ENCODE measurements at places on chromosomes 1 and 21. TPM values are rescaled to one million over a fixed set of nuclear protein-coding genes. Genes with fewer than 3 reads are reported as not detected.
A peak's percentile ranks its signal among the peaks of the same experiment; 100 is the strongest.

- DNase-seq: peak; percentile 84
Measured at GRCh38 chr1:145963265-145964019, 933 bp downstream of the ANKRD34A start.

GRCh38 chr1:33435096-33435820 is 4.4 kb upstream of the PHC2 start:
- peak; percentile 89 for DNase-seq

- no peak for DNase-seq
Measured at GRCh38 chr1:116243333-116244054, 129.6 kb upstream of the ATP1A1 start.

DNA sequence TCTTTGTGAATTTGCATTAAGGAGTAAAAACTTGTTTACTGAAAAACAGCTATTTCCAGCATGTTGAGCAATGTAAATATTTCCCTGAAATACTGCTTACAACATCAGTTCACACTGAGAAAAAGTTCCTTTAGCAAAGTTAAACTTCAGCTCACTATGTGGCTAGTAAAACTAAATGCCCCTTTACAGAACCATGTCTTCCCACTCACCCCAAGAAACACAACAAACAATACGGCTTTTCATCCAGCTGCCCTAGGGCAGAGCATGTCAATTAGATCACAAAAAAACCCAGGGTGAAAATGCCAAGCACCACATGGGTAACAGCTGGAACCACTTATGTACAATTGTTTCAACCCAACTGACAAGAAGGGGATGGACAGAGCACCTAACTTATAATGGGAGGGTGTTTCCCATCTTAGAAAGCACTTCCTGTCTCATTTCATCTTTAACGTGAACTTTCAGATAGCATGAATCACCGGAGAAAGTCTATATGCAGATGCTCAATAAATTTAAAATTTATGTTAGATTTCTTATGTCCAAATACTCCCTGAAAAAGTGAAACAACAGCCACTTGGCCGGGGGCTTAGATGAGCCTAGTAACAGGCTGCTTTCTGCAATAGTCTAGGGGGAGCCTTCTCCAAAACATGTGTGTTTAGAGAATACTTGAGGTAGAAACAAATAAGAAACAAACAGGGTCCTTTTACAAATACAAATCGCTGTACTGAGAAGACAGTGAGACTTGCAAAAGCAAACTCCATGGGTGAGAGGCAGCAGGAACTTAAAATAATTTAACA is 6.6 kb downstream of the NID1 start:
- peak; percentile 50 for DNase-seq

DNA sequence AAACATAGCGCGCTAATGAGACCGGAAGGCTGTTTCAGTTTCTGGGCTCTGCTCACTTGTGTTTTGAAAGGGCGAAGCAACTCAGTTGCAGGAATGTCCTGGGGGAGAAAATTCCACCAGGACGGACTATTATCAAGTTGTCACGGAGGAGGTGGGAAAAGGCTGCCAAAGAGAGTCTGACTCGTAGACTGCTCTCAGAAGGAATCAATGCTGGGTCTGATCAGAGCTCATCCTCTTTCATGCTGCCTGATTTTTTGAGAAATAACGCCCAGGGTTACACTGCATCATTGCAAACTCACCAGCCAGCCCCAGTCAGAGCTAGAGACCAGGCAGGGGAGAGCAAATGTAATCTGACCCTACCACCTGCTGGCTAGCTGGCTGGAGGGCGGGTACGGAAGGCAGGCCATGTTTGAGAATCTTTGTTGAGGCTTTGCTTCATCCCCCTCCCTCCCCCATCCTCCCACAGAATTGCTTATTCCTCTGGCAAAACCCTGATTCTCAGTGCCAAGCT is 36.4 kb upstream of the BCL9 start:
- peak; percentile 55 for DNase-seq

GRCh38 chr1:206778031-206778430 is 5.7 kb upstream of the IL10 start:
- no peak for DNase-seq

DNA sequence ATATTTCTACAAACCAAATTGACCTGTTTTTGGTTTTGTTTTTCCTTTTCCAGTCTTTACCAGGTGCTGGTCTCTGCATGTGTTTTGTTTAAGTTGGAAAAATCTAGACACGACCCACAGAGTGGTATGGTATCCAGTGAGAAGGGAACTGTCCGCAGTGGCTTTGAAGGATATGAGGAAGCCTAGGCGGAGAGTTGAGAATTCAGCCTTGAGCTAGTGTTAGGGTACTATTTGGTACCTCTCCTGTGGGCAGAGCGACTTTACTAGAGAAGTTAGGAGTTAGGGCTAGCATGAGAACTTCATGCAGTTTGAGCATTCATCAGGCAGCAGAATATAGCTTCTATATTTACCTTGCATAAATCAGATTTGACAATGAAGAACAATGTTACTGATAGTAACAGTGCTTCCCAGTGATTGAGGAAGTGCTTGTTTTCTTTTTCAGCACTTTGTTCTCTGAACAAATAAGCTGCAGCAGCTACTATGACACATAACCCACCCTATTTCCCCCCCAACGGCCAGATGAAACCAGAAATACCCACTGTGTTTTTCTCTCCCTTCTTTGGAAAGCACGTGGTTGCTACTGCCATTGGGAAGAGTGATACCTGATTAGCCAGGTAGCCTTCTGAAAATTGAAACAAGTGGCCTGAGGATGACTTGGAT is 19.0 kb downstream of the MRPS6 start:
- no peak for DNase-seq

DNA sequence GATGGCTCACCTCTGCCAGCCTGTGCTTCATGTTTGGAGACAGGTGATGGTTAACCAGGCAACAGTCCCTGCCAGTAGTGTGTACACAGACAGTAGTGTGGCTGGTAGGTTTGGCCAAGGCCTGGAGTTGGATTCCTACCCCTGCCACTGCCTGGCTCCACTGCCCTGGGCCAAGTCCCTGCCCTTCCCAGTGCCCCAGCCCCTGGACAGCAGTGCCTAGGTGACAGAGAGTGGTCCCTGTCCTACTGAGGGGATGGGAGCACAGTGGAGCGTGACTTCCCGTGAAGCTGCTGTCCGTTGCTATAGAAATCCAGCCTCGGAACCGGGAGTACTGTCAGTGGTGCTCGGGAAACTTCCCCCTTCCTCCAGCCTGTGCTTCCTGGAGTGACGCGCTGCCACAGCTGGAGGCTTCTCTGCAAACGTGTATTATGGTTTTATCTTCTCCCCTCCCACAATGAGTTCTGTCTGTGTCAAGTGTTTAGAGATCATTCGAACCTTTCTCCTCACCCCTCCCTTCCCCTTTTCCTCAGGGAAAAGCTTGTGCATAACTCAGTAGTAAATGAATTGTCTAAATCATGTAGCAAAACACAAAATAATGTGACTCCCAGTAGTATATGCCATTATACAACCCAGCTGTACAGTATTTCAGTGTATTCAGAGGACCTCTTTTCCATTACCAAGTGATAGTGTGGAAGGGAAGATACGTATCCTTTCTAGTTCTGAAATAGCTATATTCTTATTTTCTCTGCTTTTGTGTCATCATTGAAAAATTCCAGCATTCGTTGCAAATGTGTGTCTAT is 73.4 kb downstream of the GALNT2 start:
- no peak for DNase-seq

DNA sequence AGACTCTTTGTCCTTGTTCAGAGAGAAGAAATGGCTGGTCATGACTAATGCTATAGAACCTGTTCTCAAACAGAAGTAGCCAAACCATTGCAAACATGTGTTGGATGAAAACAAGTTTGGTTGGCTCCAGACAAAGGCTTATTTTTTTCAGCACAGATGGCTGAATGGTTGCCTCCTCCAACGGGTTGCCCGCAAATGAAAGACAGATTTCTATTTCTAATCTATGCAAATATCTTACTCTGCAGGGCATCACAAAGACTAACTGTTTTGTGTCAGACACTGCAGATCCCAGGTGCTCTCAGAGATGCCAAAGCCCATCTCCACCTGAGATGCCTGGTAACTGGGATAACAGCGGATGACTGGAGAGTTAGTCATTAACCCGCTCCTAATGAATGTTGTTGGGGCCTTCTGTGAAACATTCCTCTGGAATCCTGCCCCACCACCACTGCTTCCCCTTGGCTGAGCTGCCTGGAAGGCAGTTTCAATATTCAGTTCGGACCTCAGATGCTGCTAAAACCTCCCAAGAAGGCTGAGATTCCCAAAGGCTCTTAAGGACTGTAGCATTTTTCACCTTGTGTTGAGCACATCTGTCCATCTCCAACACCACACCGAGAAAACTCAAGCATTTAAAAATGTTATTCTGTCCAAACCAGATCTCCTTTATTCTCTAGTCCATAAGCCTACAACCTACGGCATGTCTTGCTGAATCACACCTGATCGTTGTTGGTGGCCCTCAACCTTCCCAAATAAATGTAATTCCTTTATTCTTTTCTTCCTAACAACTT is 104.4 kb downstream of the PTPN14 start:
- DNase-seq: peak; percentile 99

GRCh38 chr1:81573458-81573857 is 227.3 kb upstream of the ADGRL2 start:
- no peak for DNase-seq

- DNase-seq: peak; percentile 46
Measured at GRCh38 chr1:231315887-231316286, 21.8 kb downstream of the EXOC8 start.

DNA sequence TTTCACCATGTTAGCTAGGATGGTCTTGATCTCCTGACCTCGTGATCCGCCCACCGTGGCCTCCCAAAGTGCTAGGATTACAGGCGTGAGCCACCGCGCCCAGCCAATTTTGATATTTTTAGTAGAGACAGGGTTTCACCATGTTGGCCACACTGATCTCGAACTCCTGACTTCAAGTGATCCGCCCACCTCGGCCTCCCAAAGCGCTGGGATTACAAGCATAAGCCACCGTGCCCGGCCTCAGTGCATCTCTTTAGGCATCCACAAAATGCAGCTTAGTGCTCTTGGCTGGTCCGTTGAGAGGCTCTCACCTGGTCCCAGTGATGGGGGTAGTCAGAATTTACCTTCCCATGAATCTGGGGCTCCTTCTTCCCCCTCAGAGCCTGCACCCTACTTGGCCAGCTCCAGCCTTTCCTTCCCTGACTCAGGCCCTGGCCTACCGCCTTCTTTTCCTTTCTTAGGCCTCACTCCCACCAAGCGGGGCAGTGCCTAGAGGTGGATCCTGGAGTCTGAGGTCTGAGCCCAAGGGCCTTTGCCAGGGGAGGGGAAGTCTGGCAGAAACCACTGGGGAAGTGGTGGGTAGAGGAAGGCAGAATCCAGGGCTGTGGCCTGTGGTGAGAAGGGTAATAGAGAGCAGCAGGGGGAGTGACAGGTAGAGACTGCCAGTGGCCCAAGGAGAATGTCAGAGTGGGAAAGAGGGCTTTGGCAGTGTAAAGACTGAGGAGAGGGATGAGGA is 3.7 kb downstream of the LENEP start:
- DNase-seq: no peak

GRCh38 chr1:59107516-59107915 is 189.4 kb upstream of the FGGY start:
- no peak for DNase-seq

DNA sequence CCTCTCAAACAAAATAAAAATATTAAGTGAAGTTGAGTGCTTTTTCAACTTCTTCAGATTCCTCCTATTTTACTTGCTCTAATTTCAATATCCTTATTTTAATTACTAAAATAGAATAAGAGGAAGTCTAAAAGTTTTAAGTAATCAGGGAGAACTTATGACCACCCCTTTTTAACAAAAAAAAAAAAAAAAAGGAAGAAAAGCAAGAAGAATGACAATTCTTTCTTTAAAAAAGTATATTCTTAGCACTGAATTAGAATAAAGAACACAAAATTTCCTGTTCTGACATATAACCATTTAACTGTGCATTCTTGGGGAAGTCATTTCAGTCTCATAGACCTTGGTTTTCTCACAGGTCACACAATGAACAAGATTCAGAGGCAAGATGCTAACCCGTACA is 46.8 kb downstream of the SAMSN1 start:
- DNase-seq: no peak

DNA sequence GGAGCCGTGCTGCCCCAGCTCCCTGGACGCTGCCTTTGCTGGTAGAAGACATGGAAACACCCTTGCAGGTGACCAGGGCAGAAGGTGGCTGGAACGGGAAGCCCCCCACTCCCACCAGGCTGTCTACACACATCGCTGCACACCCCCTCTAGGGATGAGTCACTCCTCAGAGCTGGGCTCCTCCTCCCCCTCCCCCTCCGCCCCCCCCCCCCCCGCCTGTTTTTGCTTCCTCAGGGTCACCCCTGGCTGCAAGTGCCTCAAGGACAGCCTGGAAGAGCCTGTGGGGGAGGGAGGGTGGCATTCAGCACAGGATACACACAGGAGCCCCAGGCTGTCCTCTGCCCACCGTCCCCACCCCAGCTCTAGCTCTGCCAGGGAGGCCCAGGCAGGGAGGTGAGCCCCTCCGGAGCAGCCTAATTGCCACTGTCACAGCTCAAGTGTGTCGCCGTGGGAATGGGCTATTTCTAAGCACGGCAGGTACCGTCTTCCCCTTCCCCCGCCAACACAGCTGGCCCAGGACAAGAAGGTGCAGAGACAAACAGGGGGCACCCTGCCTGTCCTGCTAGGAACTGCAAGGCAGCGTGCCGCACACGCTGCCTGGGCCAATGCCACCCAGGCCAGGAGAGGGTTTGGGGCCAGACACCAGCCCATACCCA is 2.5 kb downstream of the FNDC10 start:
- peak; percentile 31 for DNase-seq

- DNase-seq: peak; percentile 39
Measured at GRCh38 chr1:161021970-161022353, 1.0 kb upstream of the F11R start.

GRCh38 chr1:14324248-14324630 is 274.2 kb upstream of the KAZN start:
- DNase-seq: no peak

SHISAL2A gene
- 0.15 TPM for total RNA-seq

AADACL3 gene
- not detected for total RNA-seq

PARS2 gene
- 10.3 TPM for total RNA-seq

GUCA2B gene
- total RNA-seq: not detected

SH2D2A gene
- not detected for total RNA-seq

All from M059J (cell line).